Calu3 (cell line): ENCODE measurements at places on chromosomes 4 and X.

DNA sequence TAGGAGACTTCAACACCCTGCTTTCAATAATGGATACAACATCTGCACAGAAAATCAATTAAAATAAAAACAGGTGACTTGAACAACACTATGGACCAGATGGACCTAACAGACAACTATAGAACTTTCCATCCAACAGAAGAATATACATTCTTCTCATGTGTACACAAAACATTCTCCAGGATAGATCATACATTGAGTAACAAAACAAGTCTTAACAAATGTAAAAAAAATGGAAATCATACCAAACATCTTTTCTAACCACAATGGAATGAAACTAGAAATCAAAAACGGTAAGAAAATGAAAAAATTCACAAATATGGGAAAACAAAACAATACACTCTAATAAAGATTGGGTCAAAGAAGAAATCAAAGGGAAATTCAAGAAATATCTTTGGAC, 24.7 kb downstream of the CYP2U1 start:
- no peak for DNase-seq

GRCh38 chrX:13092455-13092941, 48.1 kb upstream of the FAM9C start:
- DNase-seq: peak; percentile 48

- peak; percentile 1 for DNase-seq
These were observed 31.0 kb upstream of the FAT4 start for GRCh38 chr4:125283707-125284279.

DNA sequence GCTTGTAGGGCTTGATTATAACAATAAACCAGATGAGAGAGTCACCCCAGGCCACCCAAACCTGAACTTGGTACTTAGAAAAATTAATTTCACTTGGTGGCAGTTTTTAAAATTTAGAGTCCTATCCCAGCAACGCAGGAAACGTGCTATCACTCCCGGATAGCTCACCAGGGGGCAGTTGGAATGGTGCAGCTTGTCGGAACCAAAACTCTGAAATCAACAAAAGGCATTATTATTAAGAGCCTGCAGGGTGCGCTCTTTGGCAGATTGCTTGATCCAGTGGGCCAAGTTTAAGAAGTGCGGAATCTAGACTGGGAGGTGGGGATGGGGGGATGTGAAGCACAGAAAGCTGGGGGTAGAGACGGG, 2.4 kb downstream of the FRAS1 start:
- DNase-seq: peak; percentile 69

- no peak for DNase-seq
These were observed 34.5 kb upstream of the RAB33B start for GRCh38 chr4:139419388-139419914.

GRCh38 chr4:147605499-147605898, 11.7 kb upstream of the TMEM184C start:
- no peak for DNase-seq
